ENCODE measurements at places on chromosomes 1 and 21.

DNA sequence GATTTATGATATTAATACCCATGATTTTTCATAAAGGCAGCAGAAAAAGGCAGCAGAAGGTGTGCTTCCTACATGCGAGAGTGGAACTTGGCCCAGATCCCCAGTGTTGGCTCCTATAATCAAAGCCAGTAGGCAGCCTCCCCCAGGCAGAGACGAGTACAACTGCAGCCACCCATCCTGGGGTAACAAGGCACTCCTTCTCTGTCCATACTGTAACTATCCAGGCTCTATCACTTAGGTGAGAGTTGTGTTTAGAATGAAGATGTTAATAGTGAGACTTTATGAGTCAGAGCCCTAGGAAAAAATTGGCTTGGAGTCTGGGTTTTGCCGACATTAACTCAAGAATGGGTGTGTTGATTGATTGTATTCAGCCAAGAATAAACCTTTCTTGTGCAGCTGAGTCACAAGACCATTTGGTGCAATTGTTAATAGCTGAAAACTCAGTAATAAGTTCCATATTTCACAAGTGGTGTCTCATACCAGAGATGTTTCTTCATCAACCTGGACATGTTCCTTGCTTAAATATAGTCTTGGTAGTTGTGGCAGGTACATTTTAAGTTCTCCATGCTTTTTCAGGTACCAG is 322.3 kb downstream of the DUSP10 start:
- DNase-seq, result no peak

GRCh38 chr1:59220356-59220755 is 76.5 kb upstream of the FGGY start:
- DNase-seq, result no peak

DNA sequence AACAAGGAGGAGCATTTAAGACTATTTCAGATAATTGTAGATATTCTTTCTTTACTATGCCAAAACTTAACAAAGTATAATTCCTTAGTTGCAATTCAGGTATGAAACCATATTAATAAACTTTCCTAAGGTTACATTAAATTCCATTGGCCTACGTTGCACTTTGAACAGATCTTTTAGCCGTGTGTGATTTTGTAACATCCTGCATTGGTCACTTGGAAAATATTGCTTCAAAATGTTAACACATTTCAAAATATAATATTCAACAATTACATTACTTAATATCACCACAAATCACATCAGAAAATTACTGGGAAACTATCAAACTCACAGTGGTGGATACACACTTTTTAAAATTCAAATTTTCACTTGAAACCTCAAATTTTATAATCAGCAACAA is 20.2 kb downstream of the ETS2 start:
- DNase-seq, result no peak

DNA sequence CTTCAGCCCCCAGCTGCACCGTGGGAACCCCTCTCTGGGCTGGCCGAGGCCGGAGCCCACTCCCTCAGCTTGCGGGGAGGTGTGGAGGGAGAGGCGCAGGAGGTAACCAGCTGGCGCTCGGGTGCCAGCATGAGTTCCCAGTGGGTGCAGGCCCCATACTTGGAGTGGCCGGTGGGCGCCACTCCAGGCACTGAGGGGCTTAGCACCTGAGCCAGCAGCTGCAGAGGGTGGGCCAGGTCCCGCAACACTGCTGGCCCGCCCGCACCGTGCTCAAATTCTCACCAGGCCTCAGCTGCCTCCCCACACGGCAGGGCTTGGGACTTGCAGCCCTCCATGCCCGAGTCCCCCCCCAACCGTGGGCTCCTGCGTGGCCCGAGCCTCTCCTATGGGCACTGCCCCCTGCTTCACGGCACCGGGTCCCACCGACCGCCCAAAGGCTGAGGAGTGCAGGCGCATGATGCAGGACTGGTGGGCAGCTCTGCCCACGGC is 47.2 kb downstream of the LRRC53 start:
- no peak for DNase-seq

DNA sequence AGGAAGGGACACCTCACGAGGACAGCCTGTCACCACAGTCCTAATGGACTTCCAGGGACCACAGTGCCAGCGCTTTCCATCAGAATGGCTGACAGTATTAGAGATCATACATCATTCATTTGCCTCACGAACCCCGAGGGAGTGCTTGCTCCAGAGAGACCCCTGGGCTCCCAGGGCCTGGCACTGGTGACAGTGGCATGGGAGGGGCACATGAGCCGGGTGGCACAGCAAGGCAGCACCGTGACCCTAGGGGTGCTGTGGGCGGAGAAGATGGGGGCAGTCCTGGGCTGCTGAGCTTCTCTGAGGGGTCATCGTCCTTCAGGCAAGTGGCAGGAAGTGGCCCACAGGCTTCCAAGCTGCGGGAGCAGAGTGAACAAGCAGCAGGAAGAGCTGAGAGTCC is 16.4 kb upstream of the TSPEAR start:
- no peak for DNase-seq

- no peak for DNase-seq
These were observed 16.8 kb downstream of the S100A7A start for GRCh38 chr1:153432874-153433681.

- no peak for DNase-seq
These were observed 87.4 kb upstream of the MACF1 start for GRCh38 chr1:39116860-39117728.

DNA sequence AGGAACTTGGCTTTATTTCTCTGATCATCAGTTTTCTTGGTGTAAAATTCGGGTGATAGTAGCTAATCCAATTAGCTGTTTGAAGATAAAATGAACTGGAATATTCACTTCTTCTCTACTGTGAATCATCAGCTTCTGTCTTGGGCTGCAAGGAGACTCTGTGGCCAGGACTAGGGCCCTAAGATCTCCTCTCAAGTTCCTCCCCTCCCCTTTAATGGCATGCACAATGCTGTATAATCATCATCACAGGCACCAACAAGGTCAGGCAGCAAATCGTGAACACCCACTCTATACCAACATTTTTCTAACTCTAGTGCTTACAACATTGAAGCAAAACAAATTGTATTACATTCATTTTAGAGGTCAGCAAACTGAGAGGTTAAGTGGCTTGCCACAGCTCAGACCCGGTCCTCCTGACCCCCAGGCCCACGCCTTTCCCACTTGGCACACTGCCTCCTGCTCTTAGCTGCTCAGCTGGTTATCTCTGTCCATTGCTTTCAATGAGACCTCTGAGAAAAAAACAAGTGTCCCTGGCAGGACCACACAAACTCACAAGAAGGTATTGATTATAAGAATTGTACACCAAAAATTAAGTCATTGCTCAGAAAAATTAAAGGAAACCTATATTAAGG is 31.8 kb downstream of the LRRC52 start:
- no peak for DNase-seq

Data from stimulated activated CD4-positive, alpha-beta T cell treated with anti-CD3 and anti-CD28 coated beads, Interleukin-1b, Interleukin-23, amount 100 ng/mL, for 4 hours (primary cell).